A549 treated with dexamethasone at 1 μM for 4 hours (cell line): ENCODE measurements at places on chromosomes 1 and 21. TPM values are rescaled to one million over a fixed set of nuclear protein-coding genes. Genes with fewer than 3 reads are reported as not detected.

The RIT1 gene
- total RNA-seq, result 19.0 to 23.3 TPM (median 19.9 TPM) in 5 replicates

The NMNAT2 gene
- 0.43 to 0.94 TPM (median 0.67 TPM) in 5 replicates for total RNA-seq

The MUL1 gene
- total RNA-seq, result 39.8 to 44.8 TPM (median 44.0 TPM) in 5 replicates

The CFHR3 gene
- total RNA-seq, result 0.06 to 0.21 TPM (median 0.12 TPM) in 4 of 5 replicates, not detected in the other

The ZBTB18 gene
- total RNA-seq, result 3.8 to 5.0 TPM (median 4.3 TPM) in 5 replicates

The BTBD19 gene
- 1.4 to 3.4 TPM (median 2.6 TPM) in 5 replicates for total RNA-seq
